ENCODE measurements at places on chromosomes 16 and 17.

DNA sequence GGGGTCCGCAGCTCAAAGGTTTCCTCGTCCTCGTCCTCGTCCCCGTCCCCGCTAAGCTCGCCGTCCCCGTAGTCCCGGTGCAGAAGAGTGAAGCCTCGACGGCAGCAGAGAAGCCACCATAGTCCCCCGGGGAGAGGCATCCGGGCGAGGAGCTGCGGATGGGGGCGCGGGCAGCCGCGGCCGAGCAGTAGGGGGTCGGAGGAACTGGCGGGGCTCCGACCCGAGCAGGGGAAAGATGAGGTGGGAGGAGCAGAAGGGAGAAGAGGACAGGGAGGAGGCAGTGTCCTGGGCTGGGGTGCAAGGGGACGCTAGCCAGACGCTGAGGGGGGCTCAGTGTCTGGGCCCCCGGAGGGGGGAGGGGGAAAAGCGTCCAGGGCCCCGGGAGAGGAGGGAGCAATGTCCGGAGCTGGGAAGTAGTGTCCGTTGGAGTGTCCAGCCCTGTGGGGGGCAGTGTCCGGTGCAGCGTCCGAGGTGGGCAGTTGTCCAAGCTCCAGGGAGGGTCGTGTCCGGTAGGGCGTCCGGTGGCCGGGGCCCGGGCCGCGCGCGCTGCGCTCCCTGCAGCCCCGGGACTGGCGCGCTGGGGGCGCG is at the start of gene PLEKHH3:
PLEKHH3 (minus strand) TSS at position 571 of the 588 bp plus-strand sequence; CDS start at position 140, 431 bp downstream.
- DNase-seq = no peak

DNA sequence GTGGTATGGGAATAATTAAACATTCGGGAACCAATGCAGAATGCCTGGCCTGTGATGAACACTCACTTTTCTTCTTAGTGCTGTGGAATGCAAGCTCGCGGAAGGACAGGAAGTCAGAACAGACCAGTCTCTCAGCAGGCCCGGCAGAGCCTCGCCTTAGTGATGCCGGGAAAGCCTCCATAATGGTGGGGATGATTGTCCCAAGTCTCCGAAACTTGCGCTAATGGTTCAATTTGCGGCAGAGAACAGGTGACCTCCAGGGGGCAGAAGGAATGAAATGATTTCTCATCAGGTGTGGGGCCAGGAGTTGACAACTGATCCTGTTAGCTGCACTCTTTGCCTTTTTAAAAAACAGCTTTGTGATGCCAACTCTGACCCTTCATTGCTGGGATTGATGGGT is 170.6 kb downstream of the GSG1L start:
- no peak for DNase-seq

DNA sequence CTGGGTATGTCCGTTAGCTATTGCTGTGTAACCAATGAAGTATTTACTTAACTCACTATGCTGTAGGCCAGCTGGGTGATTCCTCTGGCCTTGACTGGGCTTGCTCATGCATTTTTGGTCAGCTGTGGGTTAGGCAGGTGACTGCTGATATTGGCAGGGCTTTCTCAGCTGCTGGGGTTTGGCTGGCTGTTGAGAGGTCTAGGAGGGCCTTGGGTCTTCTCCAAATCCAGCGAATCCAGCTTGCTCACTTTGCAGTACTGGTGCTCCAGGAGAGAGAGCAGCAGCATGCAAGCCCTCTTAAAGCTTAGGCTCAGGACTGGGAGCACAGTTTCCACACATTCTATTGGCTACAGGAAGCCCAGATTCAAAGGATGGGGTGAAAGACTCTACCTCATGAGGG is 270.1 kb downstream of the PHKB start:
- no peak for DNase-seq

- DNase-seq = no peak
These were observed 31.0 kb downstream of the RND2 start for GRCh38 chr17:43056051-43056450.
